ENCODE measurements at places on chromosomes 5 and 9.

GRCh38 chr9:69622676-69623075, 49.5 kb downstream of the APBA1 start:
- DNase-seq, result no peak

- no peak for DNase-seq
Measured at GRCh38 chr5:92527311-92528078, 1053.5 kb downstream of the NR2F1-AS1 start.

DNA sequence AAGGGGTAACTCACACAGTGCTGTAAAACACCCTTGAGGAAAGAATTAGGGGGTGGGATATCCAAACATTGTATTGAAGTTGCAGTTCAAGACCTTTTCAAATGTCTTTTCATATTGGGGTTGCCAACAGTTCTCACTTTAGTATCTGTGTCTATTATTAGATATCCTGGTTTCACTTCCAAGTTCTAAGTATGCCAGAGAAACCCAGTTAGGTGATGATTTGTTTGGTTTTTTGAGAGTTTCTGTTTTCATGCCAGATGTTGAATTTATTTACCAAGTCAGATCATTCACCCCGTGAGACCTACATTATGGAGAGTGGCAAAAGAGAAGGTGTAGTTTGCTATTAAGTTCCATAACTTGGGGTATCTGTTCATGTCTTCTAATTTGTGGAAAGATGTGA, 64.5 kb downstream of the C9orf152 start:
- no peak for DNase-seq

DNA sequence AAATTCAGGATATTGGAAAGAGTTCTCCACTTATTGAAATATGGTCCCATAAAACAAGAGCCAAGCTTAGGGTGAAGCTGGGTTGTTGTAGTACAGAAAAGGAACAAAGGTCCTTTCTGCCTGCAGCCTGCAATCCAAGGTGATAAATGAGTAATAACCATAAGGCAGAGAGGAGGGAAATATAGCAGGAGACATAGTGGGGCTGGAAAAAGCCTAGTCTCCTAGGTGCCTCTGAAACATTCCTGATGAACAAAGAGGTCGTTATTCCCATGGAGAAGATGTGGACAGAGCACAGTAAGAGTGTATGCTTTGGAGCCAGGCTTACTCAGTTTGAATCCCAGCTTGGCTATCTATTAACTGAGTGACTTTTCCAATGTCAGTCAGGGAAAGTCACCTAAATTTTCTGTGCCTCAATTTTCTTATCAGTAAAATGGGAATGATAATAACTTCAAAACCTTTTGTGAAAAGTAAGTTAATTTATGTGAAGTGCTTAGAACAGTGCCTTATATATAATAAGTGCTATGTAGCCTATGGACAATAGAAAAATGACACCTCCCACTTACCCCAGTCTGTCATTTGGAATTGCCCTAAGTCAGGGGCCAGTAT, 110.8 kb upstream of the GRIN3A start:
- DNase-seq, result no peak

- peak; percentile 19 for DNase-seq
Measured at GRCh38 chr5:177312649-177313181, 1.0 kb upstream of the MXD3 start.

DNA sequence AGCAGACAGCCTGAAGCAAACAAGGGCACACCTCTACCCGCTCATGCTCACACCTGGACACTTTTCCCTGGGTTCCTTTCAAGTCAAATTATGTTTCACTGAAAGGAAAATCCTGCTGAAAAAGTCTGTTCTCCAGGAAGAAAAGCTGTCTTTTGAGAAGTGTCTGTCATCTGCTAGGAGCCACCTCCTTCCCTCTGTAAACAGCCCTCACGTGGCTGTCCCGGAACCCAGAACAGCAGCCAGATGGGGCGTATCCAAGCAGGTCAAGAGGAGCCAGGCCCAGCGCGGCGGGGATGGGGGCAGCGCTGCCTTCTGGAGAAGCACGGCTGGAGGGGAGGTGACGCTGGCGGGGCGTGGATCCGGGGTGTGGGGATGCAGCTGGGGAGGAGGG, at the start of gene PNPLA7:
Gene PNPLA7 (minus strand): TSS at position 172 of the 391 bp plus-strand sequence. CDS start 205 bp downstream, outside the sequence.
- DNase-seq, result peak; percentile 82

DNA sequence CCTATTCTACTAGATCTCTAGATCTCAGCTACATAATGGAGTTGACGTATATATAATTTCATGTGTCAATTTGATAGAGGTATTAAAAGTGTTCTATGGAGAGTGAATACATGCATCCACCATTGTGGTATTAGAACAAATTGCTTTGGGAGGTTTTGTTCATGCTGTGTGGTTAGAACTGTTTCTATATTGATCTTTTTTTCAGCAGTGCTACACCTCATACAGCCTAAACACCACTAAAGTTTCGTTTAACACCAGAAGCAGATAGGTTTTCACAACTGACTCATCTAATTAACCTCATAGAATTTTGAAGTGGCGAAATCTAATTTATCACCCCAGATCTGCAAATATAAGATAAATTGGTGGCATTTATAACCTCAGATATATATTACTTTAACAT, 269.4 kb upstream of the SEMA6A start:
- DNase-seq, result no peak

- DNase-seq, result no peak
Measured at GRCh38 chr5:71586052-71586940, 844 bp upstream of the MCCC2 start.

GRCh38 chr5:142881784-142882126, 111.6 kb downstream of the ARHGAP26 start:
- no peak for DNase-seq

- DNase-seq, result no peak
Measured at GRCh38 chr5:81115261-81115660, 117.9 kb upstream of the CKMT2 start.

DNA sequence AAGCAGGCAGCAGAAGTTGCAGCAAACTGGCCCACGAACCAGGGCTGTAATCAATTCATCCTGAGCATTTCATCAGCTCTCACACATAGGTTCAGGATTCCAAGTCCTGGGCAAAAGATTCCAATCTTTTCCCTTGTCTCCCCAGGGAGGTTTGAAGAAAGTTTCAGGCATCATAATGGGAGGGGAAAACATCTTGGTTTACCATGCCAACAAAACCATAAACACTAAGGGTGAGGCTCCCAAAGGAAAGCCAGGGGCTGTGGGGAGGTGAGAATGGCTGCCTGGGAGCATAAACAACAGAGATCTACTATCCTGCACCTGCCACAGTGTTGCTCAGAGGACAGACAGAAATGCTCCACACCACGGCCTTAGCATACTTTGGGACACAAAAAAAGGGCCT, 94.6 kb downstream of the SH3TC2 start:
- DNase-seq, result no peak

DNA sequence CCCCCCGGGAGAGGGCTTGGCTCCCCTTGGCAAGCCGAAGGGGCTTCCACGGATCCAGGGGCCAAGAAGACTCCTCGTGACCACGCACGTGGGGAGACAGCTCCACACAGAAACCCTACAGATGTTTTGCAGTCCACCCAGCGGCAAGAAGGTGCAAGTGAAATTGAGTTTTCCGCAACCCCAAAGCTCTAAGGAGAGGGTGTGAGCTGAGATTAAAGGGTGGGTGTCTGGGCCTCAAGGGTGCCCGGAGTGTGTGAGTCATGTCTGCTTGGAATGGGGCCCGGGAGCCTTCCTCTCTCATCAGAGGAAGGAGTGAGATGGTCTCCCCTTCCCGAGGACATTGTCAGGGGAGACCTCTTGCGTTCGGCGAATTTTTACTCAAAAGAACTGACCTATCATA, 79.1 kb downstream of the OLFM1 start:
- DNase-seq, result no peak

- no peak for DNase-seq
Measured at GRCh38 chr9:103902263-103902662, 191.8 kb upstream of the SMC2 start.

DNA sequence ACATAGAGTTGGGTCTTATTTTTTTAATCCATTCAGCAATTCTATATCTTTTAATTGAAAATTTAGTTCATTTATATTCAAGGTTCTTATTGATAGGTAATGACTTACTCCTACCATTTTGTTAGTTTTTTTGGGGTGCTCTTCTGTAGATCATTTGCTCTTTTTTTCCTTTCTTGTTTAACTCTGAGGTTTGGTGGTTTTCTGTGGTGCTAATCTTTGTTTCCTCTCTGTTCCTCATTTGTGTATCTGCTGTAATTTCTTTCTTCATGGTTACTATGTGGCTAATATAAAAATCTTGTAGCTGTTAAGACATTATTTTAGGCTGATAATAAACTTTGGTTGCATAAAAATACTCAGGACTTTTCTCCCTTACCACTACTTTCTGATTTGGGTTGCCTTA, 181.6 kb upstream of the DMRTA1 start:
- no peak for DNase-seq

- DNase-seq, result peak; percentile 12
Measured at GRCh38 chr9:108180541-108180940, 675.2 kb downstream of the ACTL7B start.

- no peak for DNase-seq
Measured at GRCh38 chr9:135165003-135165711, 77.7 kb downstream of the OLFM1 start.

DNA sequence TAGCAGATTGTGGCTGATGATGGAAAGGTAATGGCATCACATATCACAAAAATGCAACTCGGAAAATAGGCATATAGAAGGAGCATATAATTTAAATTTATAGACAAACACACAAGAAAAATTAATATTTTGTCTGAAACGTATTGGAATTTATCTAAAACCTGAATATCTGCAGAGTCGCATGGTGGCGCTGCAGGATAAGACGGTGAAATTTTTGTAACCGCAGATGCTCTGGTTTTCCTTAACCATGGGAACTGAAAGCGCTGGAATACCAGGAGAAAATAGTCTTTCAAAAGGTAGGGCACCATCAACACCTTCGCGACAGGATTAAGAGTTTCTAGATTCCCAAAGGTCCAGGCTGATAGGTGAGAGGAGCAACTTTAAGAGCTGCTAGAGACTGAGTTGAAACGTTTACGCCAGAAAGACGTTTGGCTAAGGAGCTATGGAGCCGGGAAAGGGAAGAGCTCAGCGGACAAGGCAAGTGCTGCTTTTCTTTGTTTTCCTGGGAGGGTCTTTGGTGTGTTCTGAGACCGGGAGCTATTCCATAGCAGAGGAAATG, 11.0 kb upstream of the PCDHB15 start:
- DNase-seq, result no peak

GRCh38 chr5:56494300-56494731, 261.2 kb upstream of the ANKRD55 start:
- no peak for DNase-seq

Measured in posterior cingulate gyrus (tissue), 11 donors.